ENCODE measurements at places on chromosomes 4 and X. TPM values are rescaled to one million over a fixed set of nuclear protein-coding genes. Genes with fewer than 3 reads are reported as not detected.

- no peak overlapping the region for H3K4me3 ChIP-seq
- H3K27me3 ChIP-seq, result no peaks in the 10 kb centered on the region
- H3K36me3 ChIP-seq, result no peaks in the 10 kb centered on the region
These were observed 1157.2 kb upstream of the ADGRL3 start for GRCh38 chr4:60042941-60043340.

GRCh38 chrX:19772096-19772821, 115.1 kb downstream of the SH3KBP1 start:
- no peak for DNase-seq
- H3K36me3 ChIP-seq, result no peaks in the 10 kb centered on the region
- H3K27ac ChIP-seq, result peak overlapping the region; percentile 33

DNA sequence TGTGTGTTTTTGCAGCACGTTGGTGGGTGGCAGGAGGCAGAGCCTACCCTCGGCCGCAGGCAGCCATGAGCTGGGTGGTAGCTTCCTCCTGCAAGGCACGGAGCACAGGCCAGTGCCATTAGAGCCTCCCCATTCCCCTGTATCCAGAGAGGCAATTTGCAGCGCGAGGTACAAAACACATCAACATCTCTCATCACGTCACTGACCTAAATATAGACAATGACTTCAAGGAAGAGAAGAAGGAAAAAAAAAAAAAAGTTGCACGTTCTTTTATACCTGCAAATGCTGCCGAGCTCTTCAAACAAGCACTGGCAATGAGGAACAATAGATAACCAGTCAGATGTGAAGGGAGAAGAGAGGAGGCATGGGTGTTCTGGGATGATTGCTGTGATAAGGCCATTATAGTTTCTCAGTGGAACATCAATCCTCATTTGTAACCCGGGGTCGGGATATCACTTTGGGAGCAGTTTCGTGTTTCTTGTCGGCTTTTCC, 159.9 kb downstream of the MGST2 start:
- H3K27ac ChIP-seq, result no peak overlapping the region
- peaks cover 3% of the 10 kb centered on the region for H3K27me3 ChIP-seq
- H3K4me1 ChIP-seq, result peaks cover 11% of the 10 kb centered on the region

Gene SLC49A3
- total RNA-seq, result 1.6 TPM

- no peaks in the 10 kb centered on the region for H3K4me1 ChIP-seq
- no peak overlapping the region for H3K4me3 ChIP-seq
- peaks cover 12% of the 10 kb centered on the region for H3K27me3 ChIP-seq
- H3K27ac ChIP-seq, result no peak overlapping the region
- H3K36me3 ChIP-seq, result no peaks in the 10 kb centered on the region
- no peak for DNase-seq
These were observed 4.7 kb downstream of the RIPPLY1 start for GRCh38 chrX:106898462-106898861.

- peaks cover 97% of the 10 kb centered on the region for H3K36me3 ChIP-seq
- peaks cover 3% of the 10 kb centered on the region for H3K4me1 ChIP-seq
- no peak overlapping the region for H3K27ac ChIP-seq
- no peak overlapping the region for H3K4me3 ChIP-seq
These were observed 34.6 kb downstream of the WDR1 start for GRCh38 chr4:10082047-10082446.

Gene PLP1
- total RNA-seq, result 2,816 TPM

DNA sequence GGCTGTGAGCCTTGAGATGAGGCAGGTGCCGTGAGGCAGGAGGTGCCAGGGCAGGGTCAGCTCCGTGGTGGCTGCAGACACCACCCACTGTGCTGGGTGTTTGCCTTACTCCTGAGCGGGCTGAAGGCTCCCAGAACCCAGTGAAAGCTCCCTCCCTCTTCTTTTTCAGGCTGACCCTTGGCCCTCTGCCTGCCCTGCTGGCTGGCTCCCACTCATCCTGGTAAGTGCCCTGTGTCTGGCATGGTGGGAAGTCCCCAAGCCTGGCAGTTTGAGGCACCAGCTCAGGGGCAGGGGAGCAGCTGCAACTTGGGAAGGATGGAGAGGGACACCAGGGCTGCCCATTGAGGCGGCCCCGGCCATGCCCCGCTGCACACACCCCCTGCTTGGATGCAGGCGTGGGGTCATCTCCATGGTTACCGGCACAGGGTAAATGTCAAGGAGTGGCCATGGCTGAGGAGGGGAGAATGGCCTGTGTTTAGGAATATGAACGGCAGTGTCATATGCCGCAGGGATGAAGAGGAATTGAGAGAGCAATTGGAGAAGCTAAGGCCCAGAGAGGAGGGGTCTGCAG, 16.8 kb downstream of the SH3BP2 start:
- no peaks in the 10 kb centered on the region for H3K27me3 ChIP-seq
- H3K4me3 ChIP-seq, result no peak overlapping the region
- H3K4me1 ChIP-seq, result peaks cover 71% of the 10 kb centered on the region
- peaks cover 45% of the 10 kb centered on the region for H3K36me3 ChIP-seq
- no peak for DNase-seq
- H3K27ac ChIP-seq, result no peak overlapping the region

Gene CLDN34
- 0.30 TPM for total RNA-seq
